ENCODE measurements at places on chromosomes 2 and 18.

- DNase-seq = no peak
These were observed 16.7 kb downstream of the SS18 start for GRCh38 chr18:26073758-26074157.

DNA sequence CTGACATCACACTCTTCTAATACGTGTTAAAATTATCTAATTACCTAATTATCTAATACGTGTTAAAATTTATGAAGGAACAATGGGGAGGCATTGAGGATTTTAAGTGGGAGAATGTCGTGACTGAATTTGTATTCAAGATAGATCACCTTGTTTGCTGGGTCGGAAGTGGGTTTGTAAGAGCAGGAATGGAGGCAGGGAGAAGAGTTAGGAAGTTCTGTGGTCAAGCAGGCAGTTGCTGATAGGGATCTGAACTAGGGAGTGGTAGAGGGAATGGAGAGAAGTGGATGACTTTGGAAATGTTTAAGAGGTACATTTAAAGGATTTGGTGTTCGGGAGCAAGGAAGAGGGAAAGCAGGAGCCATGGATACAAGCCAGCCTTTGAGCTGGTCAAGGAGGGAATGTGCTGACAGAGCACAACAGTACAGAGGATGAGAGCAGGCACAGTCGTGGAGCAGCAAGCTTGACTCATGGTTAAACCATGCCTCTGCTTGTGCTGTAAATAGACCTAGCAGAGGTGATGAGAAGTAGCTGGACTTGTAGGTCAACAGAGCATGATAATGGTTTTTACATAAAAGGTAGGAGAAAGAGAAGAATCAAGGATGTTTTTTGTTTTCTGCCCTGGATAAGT lies 16.2 kb downstream of the IL18RAP start:
- peak; percentile 82 for DNase-seq

GRCh38 chr18:58538604-58539386 lies 90.1 kb downstream of the ALPK2 start:
- no peak for DNase-seq

GRCh38 chr2:159802673-159803072 lies 4.7 kb upstream of the CD302 start:
- DNase-seq = no peak

GRCh38 chr2:233000886-233001750 lies 11.9 kb downstream of the NGEF start:
- no peak for DNase-seq

- DNase-seq = no peak
These were observed 19.1 kb downstream of the C1D start for GRCh38 chr2:68043695-68044094.

DNA sequence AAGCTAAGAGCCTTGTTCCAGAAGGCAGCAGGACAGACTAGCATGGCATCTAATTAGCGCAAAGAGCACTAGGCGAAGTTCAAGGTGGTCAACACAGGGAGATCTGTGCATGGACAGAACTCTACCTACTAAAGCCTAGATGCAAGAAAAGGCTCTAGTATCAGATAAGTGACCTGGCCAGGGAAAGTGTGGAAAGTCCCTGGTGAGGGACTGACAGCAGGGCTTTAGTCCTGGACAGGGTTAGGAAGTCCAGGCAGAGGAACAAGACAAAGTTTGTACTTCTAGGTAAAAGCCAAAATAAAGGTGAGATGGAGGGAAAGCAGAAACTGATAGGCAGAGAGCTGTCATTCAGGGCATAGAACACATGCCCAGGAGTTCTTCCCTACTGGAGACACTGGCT lies 45.0 kb upstream of the PCBP1 start:
- DNase-seq = no peak

GRCh38 chr18:7742224-7742623 lies 175.1 kb downstream of the PTPRM start:
- DNase-seq = no peak

GRCh38 chr18:24019641-24020331 lies 5.2 kb downstream of the TTC39C start:
- DNase-seq = no peak

- no peak for DNase-seq
These were observed 46.4 kb downstream of the ZNF521 start for GRCh38 chr18:25305584-25305983.

- DNase-seq = no peak
These were observed 25.5 kb downstream of the RMC1 start for GRCh38 chr18:23528580-23529472.

GRCh38 chr18:74186661-74187060 lies 38.3 kb downstream of the TIMM21 start:
- DNase-seq = no peak

GRCh38 chr2:109342256-109342850 lies 213.3 kb downstream of the SH3RF3 start:
- DNase-seq = no peak

DNA sequence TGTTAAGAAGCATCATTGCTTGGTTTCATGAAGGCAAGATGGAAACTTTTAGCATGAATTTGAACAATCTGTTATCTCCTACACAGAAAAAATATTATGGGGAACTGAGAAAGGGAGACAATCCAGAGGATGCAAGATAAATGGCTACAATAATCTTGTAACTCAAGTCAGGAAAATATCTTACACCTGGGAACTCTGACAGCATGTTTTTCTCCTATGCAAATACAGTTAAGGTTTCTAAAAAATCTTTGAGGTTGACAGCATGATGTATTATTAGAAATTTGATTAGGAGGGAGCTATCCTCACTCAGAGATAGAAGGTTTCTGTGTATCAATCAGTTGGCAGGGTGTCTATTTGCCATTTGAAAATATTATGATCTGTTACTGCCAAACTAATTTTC lies 75.6 kb downstream of the GPD2 start:
- no peak for DNase-seq

DNA sequence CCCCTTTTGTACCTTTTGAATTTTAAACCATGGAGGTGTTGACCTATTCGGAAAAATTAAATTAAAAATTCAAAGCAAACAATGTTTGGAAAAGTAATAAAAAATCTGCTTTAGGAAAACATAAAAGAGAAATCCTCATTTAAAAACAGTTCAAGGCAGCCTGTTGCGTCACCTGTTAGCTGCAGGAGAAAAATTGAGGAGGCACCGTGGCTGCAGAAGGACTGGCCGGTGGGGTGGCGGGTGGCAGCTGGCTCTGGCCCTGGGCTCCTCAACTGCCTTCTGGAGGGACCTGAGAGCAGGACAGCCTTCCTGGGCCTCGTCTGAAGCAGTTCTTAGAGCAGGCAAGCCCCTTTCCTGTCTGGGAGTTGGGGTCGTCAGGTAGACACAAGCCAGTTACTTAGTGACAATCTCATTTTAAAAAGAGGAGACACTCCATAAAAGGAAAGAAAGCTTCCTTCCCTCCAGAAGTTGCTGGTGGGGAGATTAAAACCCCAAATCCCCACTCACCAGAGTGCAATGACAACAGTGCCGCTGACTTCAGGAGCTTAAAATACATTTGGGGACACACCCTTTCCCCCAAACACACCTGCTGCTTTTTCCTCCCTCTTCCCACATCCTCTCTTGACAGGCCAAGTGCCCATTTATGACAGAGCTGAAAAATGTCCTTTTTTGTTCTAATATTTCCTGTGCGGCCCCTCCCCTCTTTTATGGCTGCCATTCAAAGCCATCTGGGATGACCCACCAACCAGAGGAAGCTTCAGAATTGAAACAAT lies 9.7 kb downstream of the ZBTB7C start:
- DNase-seq = no peak

GRCh38 chr2:54901224-54901986 lies 148.8 kb downstream of the RTN4 start:
- no peak for DNase-seq

DNA sequence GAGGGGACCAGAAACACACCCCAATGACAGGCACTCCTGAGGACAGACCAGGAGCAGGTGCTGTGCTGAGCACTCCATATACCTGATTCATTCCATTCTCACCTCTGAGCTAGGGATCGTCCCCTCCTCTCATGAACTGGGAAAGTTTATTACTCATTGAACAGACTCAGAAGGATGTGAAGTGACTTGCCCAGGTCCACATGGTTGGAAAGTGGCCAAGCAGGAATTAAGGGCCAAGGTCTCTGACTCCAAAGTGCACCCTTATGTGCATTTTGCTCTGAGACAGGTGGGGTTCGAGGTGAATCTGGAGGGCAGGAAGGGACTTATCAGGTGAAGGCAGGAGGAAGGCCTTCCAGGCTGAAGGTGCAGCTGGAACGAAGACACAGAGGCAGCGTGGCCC lies 25.1 kb upstream of the PLB1 start:
- DNase-seq = no peak

- no peak for DNase-seq
These were observed 81.9 kb downstream of the EPB41L5 start for GRCh38 chr2:120094795-120095194.

GRCh38 chr2:197705912-197706838 lies 1.0 kb downstream of the MARS2 start:
- DNase-seq = no peak

DNA sequence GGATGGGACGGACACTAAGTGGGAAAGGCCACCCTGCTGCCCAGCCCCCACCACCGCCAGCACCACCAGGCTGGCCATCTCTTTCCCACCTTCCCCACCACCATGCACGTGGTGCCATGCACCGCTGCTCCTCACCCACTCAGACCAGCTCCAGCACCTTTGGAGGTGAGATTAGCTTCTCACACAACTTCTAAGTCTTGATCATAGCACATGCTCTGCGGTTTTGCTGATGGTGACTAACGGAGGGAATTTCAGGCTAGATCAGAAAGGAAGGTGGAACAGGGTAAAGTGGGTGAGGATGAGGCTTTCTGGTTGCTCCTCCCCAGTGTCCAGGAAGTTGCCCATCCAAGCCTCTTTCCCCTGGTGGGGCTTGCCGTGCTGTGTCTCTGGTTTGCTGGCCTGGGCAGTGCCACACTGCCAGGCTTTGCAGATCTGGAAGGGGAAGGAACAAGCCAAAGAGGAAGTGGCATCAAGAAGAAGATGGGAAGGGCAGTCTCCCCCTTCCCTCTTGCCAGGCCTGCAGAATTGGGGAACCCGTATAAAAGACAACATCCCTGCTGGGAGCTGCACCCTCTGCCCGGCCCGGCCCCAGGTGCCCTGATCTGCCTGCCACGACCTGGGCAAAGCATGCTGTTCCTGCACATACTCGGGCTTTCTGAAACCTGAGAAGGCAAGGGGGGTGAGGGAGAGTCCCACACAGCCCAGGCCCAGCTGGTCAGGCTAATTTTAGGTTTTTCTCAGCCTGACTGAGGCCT lies 44.3 kb upstream of the CAB39 start:
- no peak for DNase-seq

DNA sequence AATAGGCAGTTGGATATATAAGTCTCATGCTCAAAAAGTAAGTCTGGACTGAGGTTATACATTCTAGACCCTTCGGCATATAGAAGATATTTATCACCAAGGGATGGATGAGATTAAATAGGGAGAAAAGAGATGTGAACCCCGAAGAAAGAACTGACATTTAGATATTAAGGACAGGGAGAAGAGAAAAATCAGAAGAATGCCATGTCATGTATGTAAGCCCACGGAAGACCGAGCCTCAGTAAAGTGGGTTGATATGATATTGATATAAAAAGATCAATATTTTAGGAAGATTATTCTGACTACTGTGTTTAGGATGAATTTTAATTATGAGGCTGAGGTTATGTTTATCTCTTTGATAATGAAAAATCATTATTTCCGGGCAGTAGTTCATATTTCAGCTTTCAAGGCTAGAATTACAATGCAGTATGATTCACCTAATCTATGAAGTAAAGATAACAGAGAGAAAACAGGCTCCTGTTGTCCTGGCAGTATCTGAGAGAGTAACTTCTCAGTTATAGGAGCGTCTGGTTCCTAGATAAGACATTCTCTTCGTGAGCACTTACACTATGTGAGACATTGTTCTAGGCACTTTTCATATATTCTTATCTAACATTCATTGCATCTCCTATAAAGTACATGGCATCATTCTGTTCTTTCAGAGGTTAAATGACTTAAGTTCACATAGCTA lies 83.0 kb downstream of the UBR3 start:
- no peak for DNase-seq

- no peak for DNase-seq
These were observed 24.5 kb downstream of the MRPL30 start for GRCh38 chr2:99205491-99205890.

DNA sequence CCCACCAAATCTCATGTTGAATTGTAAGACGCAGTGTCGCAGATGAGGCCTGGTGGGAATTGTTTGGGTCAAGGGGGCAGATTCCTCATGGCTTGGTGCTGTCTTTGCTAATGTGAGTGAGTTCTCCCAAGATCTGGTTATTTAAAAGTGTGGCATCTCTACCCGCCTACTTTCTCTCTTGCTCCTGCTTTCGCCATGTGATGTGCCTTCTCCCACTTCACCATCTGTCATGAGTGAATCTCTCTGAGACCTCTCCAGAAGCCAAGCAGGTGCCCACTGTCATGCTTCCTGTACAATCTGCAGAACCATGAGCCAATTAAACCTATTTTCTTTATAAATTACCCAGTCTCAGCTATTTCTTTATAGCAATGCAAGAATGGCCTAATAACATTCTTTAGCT lies 246.6 kb upstream of the CDH20 start:
- no peak for DNase-seq

GRCh38 chr2:190470256-190470826 lies 62.2 kb downstream of the MFSD6 start:
- no peak for DNase-seq

DNA sequence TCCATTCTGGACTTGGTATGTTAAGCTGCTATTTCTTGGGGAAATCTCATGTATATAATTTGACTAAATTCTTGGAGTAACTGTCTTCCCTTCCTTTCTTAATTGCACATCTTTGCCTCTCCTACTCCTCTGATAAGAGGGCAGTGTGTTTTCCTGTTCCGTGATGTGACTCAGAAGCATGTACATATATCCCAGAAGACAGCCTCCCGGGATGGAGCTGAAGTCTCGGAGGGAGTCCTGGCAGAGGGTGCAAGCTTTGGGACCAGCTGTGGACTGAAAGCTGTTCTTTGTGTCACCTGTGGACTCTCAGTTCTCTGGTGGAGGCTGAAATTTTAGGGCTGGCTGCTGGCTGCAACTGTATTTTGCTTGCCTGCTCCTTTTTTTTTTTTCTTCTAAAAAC lies 54.7 kb upstream of the MGAT5 start:
- no peak for DNase-seq

GRCh38 chr2:121151311-121152109 lies 133.5 kb downstream of the TFCP2L1 start:
- no peak for DNase-seq

GRCh38 chr2:236909802-236910201 lies 175.9 kb upstream of the COPS8 start:
- DNase-seq = no peak

- no peak for DNase-seq
These were observed 949 bp downstream of the CDC42EP3 start for GRCh38 chr2:37670378-37671008.

DNA sequence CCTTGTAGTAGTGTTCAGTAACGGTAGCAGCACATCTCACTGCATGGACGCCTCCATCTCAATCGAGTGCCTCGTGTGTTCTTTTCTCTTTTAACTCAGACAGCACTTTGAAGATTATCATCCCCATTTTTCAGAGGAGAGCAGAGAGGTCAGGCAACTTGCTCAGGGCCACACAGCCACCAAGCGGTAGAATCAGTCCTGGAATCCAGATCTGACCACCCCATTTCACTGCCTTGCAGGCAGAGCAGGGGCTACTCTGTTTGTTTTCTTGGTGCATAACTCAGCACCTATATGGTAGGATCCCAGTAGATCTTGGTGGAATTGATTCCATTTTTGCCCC lies 129.5 kb downstream of the SMAD7 start:
- DNase-seq = no peak
